Stimulated activated CD8-positive, alpha-beta memory T cell treated with anti-CD3 and anti-CD28 coated beads, Interleukin-4, amount 100 ng/mL, for 1 hour (primary cell): ENCODE measurements at places on chromosomes 11 and 22.

DNA sequence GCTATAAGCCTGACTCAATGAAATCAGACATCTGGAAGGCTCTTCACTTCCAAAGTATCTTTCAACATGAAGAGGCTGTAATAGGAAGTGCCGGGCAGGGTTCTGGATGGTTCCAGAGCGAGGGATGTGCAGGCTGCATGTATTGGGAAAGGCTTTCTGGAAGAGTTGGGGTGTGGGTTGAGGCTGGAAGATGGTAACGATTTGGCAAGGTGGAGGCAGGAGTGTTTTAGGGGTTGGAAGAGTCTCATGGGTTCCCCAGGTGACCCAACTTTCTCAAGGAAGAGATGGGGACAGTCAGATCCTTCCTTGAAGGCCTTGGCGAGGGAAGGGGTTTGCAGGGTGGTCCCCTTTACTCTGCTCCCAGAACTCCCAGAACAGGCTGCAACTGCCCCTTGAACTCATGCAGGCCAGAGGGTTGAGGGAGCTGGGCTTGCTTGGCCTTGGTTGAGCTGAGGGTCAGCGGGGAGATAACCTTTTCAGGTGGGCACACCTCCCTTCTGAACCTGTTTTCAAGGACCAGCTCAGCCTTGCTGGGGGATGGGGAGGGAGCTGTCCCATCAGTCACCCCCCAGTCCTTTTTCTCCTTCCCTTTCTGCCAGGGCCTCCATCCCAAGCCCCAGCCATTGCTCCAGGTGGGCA lies 9.4 kb upstream of the POU2F3 start:
- DNase-seq = no peak

DNA sequence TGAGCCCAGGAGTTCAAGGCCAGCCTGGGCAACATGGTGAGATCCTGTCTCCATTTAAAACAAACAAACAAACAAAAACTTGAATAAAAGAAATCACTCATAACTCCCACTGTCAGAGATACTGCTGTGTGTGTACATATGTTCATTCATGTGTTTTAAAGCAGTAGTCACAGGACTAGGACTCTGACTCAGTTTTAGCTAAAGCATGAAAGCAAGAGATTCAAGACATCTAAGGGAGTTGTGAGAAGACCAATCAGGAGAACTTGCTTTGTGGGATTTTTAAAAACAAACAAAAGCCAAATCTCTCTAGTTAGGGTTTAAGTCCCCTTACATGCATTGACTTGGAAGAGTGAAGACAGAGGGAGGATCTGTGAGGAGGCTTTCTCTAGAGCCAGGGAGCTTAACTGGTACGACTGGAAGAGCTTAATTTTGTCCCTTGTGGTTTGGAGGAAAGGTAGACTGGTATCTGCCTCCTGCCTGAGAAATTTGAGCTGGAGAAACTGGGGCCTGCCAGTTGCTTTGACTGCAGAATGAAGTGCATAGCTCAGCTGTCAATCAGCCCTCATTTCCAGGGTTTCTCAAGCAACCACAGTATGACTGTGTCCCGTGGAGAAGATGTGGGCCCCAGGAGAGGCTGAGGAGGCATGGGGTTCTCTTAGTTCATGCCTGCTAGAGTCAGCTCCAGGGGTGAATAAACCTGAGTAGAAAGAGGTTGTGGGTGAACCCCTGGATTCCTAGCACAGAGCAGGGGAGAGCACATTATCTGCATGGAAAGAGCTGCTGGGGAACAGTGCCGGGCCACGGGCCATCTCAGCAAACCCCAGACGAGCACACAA lies 30.6 kb downstream of the EXPH5 start:
- no peak for DNase-seq

GRCh38 chr11:119501777-119502405 lies 78.9 kb upstream of the THY1 start:
- no peak for DNase-seq

GRCh38 chr11:40328890-40329614 lies 1130.4 kb downstream of the LRRC4C start:
- DNase-seq = no peak

- DNase-seq = peak; percentile 22
Measured at GRCh38 chr11:13238879-13239514, 38.6 kb upstream of the BMAL1 start.

DNA sequence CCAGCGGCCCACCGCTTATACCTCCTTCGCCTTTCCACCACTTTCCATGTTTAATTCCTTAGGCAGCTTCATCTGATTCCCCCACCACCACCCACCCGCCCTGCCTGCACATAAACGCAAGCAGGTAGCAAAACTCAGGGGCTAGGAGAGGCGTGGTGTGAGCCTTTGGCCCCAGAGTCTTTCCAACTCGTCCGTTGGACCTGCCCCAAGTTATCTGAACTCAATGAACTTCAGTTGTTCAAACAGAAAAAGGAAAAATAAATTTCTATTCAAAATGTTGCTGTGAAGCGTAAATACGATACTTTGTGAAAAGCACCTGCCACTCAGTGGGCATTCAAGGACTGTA lies 814 bp upstream of the CDON start:
- no peak for DNase-seq

- DNase-seq = no peak
Measured at GRCh38 chr11:56103210-56103737, at the start of gene OR8H2. TSS of gene OR8H2 (plus strand) at chr11:56103687. CDS start at chr11:56105043, 1,356 bp downstream.

DNA sequence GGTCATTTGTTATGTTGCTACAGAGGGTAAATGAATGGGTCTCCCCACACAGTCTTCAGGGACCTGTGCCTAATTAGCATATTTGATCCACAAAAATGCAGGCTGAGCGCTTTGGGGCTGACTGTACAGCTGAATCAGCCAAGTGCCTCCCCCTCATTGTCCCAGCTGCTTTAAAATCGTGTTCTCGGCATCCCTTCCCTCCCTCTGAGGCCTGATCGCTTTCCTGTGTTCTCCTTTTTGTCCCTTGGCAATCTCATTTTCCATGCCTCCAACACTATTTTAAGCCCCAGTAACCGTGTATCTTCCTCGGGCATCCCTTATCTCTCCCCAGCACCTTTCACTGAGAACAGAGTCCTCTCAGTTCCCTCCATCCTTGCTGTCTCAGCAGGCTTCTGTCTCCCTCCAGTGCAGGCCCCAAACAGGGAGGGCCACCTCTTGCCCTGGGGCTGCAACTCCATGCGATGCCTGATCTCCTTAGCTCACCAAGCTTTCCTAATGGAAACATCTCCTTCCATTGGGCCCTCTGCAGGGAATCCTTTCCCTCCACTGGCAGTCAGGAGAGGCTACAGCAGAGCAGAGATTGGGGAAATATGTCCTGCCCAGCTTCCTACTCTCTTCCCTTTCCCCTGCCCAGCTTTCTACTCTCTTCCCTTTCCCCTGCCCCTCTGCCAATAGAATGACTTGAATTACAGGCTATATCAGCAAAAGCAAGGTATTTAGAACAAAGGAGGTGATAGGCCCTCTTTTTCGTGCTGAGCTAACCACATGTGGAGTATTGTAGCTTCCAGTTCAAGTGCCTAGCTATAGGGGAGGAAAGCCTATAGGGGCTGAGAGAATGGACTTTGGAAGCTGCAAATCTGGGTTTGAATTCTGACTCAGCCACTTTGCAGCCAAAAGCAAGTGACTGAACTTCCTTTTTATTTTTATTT lies 13.8 kb downstream of the UQCR10 start:
- no peak for DNase-seq

DNA sequence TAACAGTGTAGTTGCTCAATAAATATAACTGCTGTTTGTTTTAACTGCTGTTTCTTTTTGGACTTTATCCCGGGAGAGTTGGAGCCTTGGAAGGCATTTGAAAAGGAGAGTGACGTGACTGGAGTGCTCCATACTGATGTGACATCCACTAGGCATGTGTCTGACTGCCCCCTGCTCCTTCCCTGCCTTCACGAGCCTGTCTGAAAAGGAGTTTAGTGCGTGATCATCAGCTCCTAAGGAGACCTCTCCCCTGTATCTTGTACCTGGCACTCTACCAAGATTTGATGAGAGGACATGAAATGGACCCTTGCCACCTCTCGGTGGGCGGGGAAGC lies 22.9 kb downstream of the ZBTB16 start:
- no peak for DNase-seq

DNA sequence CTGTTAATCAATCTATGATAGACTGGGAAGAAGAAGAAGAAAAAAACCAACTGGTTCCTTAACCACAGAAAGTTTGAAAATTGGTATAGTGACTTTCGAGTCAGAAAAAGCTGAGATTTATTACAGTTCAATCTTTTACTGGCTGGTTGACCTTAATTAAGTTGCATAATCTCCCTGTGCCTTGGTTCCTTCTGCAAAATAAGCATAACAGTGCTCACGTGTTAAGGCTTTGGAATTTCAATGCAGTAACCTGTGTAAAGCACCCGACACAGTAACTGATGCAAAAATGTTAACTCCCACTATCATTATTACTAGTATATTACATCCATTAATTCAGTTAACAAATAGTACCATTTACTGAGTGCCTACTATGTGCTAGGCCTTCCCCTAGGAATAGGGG lies 22.6 kb upstream of the E2F8 start:
- DNase-seq = no peak

- no peak for DNase-seq
Measured at GRCh38 chr22:50173983-50174355, 3.4 kb downstream of the PANX2 start.

DNA sequence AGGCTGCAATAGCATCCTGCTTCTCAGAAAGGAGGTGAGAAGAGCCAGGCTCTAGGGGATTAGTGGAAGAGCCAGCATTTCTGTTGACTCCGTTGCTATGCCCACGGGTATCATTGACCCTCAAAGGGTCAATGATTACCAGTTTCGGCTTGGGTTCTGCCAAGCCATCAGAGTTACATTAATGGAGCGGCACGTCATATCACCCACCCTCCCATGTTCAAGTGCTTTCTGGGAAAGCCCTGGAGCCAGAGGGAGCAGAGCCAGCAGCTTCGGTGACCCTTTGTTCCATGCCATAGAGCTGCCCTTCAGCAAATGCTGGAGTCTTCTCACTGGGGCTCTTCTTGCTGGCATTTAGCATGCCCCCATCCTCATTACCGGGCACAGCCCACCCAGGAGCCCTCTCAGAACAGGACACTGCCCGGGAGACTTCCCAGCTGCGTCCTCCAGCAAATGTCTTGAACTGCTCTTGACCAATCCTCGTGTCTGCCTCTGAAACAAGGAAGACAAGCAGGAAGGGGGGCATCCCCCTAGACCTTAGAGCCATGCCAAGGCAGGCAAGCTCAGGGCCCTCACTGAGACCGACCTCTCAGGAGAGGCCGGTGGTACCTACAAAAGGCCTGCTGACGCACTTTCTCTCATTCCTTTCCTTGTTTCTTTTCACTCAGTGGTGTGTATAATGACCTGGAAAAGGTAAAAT lies 14.6 kb downstream of the KCNJ1 start:
- no peak for DNase-seq

GRCh38 chr11:40129266-40129665 lies 1330.2 kb downstream of the LRRC4C start:
- no peak for DNase-seq

DNA sequence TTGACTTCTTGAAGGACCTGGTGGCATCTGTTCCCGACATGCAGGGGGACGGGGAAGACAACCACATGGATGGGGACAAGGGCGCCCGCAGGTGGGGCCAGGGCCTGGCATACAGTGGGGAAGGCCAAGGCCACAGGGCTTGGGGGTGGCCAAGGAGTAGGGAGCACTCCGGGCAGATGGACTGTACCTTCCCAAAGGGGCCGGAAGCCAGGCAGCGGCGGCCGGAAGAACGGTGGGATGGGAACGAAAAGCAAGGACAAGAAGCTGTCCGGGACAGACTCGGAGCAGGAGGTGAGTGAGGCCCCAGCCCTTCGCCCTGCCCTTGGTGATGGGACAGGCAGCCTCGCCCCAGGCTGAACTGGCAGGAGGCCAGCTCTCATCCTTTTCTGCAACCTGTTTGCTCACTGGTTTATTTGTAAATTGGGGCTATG lies 1.2 kb downstream of the DRAP1 start:
- no peak for DNase-seq

GRCh38 chr11:75779960-75780359 lies 11.4 kb downstream of the DGAT2 start:
- DNase-seq = no peak

- no peak for DNase-seq
Measured at GRCh38 chr11:65431451-65432099, 9.0 kb downstream of the NEAT1 start.

DNA sequence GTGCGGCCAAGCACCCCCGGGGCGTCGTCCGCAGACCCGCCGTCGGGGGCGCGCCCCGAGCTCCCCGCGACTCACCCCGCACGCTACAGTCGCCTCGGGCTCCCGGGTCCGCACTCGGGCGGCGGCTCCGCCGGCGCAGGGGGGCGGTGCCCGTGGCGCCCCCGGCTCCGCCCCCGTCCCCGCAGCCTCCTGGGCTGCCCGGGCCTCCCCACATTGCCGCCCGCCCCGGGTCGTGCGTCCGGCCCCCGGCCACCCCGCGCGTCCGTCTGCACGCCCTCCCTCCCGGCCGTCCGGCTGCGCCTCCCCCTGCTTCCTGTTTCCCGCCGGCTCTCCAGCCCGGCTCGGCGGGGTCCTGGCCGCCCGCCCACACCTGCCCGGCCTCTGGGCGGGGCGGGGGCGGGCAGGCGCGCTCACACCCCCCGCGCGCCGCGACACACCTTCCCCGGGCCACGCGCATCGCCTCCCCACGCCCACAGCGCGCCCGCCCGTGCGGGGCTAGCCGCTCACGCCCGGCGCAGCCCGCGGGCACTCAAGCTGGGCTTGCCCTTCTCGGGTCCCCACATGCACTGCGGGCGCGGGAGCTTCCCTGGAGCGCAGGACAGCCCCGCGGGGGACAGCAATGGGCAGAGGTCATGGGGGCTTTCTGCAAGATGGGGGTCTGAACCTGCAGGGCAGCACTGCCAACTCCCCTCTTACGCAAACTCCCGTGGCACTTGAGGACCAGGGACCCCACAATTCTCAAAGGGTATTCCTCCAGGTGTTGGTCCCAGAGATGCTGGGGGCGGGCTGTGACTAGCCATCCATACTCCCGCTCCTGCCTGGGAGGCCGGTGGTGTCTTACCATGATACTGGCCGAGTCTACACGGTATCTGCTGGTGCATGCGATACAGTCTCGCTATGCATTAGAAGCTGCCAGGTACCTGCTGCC lies at the start of gene CARD10:
CARD10 (minus strand) TSS at position 148 of the 928 bp plus-strand sequence. CDS start 215 bp downstream, outside the sequence.
- no peak for DNase-seq

- no peak for DNase-seq
Measured at GRCh38 chr22:46969491-46969890, 207.0 kb downstream of the TBC1D22A start.

DNA sequence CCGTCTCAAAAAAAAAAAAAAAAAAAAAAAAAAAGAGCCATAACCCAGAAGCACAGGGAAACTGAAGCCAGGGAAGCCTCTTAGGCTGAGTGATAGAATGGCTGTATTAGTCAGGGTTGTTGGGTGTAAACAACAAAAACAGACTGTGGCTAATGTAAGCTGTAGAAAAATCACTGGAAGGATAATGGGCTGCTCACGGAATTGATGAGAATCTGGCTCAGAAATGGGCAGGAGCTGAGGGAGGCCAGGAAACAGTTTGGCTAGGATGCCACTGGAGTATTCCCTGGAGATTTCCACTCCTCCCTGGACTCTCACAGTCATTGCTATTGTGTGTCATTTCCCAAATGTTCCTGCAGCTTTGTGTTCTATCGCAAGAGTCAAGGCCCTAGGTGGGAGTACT lies 22.4 kb downstream of the SLC22A6 start:
- DNase-seq = no peak

- DNase-seq = no peak
Measured at GRCh38 chr11:12817681-12818332, 143.6 kb downstream of the TEAD1 start.

GRCh38 chr11:131985846-131986301 lies 615.5 kb downstream of the NTM start:
- DNase-seq = no peak

- no peak for DNase-seq
Measured at GRCh38 chr11:31397239-31397834, 27.7 kb downstream of the DNAJC24 start.

- no peak for DNase-seq
Measured at GRCh38 chr11:73759610-73760134, 1.2 kb downstream of the RAB6A start.
